Stimulated activated naive CD8-positive, alpha-beta T cell treated with anti-CD3 and anti-CD28 coated beads, Interleukin-15, amount 100 ng/mL, for 72 hours (primary cell): ENCODE measurements at places on chromosomes 6 and 20.

- DNase-seq: no peak
Measured at GRCh38 chr6:143125864-143126573, 65.3 kb downstream of the AIG1 start.

DNA sequence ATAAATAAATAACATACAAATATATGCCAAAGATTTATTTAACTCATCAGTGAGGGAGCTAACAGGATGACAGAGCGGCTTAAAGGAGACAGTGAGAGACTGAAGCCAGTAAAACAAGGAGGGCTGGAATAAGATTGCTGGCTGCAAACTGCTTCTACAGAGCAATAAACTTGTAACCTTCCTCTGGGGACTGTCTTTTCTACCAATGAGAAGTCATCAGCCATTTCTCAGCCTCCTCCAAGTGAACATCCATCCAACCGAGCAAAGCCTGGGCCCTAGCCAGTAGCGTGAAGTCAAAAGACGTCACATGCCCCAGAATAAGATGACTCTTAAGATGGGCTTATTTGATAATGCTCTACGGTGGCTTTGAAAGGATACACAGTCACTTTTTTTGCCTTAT lies 42.5 kb downstream of the CPXM1 start:
- no peak for DNase-seq

GRCh38 chr6:163701762-163702161 lies 287.2 kb downstream of the QKI start:
- DNase-seq: no peak

- DNase-seq: no peak
Measured at GRCh38 chr6:90478278-90478677, 108.6 kb downstream of the MAP3K7 start.

DNA sequence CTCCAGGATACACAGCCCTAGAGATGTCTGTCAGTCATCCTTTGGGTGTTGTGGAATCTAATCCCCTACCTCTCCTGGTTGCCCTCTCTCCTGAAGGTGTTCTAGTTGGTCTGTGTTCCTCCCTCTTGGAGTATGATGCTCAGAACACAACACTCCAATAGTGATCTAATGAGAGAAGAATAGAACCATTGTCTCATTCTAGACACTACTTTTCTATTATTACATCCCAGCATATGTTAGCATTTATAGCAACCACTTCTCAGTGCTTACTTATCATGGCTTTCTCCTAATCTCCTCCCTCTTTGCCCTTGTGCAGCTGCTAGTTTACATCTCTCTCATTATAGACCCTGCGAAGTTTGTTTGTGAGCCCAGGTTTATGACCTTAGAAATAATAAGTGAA lies 109.0 kb downstream of the UNC5CL start:
- no peak for DNase-seq

GRCh38 chr6:49497304-49497703 lies 2.4 kb upstream of the GLYATL3 start:
- no peak for DNase-seq
